ENCODE measurements at places on chromosomes 12 and 14.

GRCh38 chr12:52515927-52516831, 4.0 kb downstream of the KRT5 start:
- DNase-seq = no peak

DNA sequence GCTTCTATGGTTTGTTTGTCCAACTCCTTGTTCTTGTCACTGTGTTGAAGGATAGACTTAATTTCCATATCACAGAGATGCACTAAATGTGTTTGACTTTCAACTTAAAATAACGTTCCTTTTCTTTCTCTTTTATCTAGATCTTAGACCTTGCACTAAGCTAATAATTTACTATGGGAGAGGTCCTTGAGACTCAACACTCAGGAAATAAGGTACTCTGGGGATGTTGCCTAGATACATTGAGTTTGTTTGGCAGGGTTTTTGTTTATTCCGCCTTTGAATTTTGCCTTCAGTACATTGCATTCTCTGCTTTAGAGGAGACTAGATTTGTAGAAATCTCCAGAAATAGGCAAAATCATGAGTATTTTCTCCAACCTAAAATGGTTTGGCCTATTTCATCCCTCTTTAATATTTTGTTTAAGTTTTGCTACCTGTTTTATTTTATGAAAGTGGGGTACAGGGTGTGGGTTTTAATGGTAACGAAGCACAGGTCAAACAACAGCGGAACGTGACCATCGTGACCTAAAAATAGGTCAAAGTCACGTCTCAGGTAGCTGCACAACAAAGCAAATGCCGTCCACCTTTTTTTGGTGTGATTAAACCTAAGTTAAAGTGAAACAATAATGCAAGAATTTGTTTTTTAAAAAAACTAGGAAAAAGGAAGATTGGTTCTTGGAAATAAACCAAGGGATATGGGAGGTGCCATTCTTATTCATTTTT, 115.3 kb upstream of the CPSF6 start:
- DNase-seq = no peak

DNA sequence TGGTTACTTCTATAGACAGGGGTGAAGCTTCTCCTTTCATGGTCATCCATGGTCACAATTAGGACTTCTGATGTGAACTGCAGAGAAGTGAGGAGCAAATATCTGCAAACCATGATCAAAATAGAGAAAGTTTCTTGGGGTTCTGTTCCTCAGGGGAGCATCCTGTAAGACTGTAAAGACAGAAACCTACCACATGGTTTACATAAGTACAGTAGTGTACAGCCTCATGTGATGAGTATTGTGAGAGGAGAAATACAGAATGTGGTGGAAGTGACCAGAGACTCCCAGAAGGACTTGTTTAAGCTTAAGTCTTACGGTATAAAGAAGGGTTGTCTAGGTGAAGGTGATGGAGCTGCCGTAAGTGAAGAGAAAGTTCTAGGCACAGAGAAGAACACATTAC, 484.7 kb downstream of the LRIG3 start:
- no peak for DNase-seq

GRCh38 chr14:89565607-89566006, 148.6 kb upstream of the FOXN3 start:
- no peak for DNase-seq

DNA sequence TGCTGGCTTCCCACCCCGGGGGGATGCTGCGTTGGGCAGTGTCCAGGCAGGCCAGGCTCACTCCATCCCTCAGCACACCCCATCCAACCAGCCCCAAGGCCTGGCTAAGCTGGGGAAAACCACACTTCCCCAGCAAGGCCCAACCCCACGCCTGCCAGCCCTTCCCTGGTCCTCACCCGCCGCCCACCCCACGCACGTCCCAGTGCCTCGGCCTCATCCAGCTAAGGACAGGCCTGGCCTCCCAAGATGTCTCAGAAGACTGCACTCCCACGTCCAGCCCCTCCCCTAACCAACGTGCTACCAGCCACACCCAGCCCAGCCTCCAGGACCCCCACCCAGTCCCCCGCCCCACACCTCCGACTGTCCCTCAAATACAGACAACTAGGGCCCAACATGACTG, 9.8 kb downstream of the JAG2 start:
- no peak for DNase-seq

GRCh38 chr14:92525322-92526095, 11.9 kb downstream of the RIN3 start:
- DNase-seq = no peak

GRCh38 chr14:92544051-92544720, 30.6 kb downstream of the RIN3 start:
- peak; percentile 27 for DNase-seq

- no peak for DNase-seq
Measured at GRCh38 chr12:132373901-132374611, 44.7 kb upstream of the GALNT9 start.

GRCh38 chr14:91996948-91997371, 42.9 kb downstream of the TRIP11 start:
- DNase-seq = peak; percentile 36

DNA sequence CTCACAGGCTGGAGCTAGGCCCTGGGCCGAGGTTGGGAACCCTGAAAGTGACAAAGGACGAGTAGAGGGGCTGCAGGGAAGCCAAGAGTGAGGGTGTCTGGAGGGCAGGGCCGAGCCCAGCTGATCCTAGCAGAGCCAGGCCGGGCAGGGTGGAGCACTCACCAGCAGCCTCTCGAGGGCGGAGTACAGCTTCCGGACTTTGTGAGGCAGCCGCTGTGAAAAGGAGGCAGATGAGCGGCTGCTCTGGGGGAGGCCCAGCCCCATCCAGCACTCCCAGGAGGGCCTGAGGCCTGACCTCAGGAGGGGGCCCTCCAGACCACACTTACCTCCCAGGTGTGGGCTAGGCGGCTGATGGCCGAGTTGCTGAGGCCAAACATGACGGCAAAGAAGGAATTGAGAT, 14.7 kb upstream of the ENDOU start:
- DNase-seq = no peak

- no peak for DNase-seq
Measured at GRCh38 chr14:102746634-102747438, 30.4 kb upstream of the TRAF3 start.

- no peak for DNase-seq
Measured at GRCh38 chr12:79174626-79175025, 310.1 kb downstream of the SYT1 start.

DNA sequence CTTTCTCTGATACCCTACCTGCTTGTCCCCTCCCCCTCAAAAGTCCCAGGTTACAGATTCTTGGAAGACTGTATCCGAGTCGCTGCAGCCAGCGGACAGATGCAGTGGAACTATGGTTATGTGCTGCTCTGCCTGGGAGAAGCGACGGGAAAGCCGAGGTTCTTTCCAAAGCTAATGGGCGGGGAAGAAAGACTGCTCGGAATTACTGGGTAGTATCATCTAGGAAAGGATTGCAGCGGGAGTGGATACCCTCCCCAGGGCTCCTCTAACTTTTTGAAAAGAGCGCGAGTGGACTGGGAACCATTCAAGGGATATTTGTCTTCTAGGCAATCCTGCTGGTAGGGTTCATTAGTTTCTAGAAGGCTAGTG, 1.4 kb downstream of the PTHLH start:
- no peak for DNase-seq

DNA sequence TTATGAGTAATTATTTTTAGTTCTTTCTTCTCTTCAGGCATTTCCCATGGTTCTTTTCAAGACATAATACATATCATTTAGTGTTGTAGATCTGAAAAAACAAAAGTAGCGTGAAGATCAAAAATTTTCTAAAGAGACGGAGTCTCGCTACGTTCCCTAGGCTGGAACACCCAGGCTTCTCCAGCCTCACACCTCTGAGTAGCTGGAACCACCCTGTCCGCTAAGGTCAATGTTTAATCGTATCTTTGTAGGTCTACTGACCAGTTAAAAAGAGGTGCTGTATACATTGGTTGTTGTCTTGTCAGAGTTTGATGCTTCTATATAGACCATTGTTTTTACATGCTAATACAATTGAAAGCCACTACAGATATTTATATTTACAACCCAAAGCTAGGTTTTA, 1.3 kb upstream of the HIF1A start:
- no peak for DNase-seq

GRCh38 chr14:100285021-100285912, 21.0 kb downstream of the SLC25A29 start:
- peak; percentile 72 for DNase-seq

GRCh38 chr14:90758959-90759358, 57.3 kb downstream of the TTC7B start:
- DNase-seq = peak; percentile 7

- DNase-seq = no peak
Measured at GRCh38 chr12:41802803-41803202, 341.9 kb downstream of the GXYLT1 start.

- no peak for DNase-seq
Measured at GRCh38 chr14:72978856-72979255, 48.0 kb downstream of the ZFYVE1 start.

GRCh38 chr14:36241183-36241582, 64.7 kb upstream of the PTCSC3 start:
- DNase-seq = no peak

GRCh38 chr14:50828721-50829488, 2.1 kb downstream of the NIN start:
- no peak for DNase-seq

DNA sequence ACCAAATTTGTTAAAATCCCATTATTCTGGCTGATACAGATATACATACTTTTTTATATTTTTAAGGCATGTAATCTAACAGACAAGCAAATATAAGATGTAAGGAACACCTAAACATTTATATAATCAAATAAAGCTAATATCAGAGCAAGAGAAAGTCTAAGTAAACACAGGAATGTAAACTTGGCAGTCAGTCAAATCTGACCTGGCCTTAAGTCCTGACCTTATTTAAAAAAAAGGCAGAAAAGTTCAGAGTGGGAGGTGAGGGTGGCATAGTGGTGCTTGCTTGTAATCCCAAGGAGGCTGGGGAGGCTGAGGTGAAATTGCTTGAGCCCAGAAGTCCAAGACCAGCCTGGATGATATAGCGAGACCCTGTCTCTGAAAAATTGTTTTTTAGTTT, 152.6 kb downstream of the DERA start:
- no peak for DNase-seq

- DNase-seq = no peak
Measured at GRCh38 chr12:116620492-116621191, 61.5 kb downstream of the MAP1LC3B2 start.

- DNase-seq = no peak
Measured at GRCh38 chr12:78886719-78887407, 22.3 kb downstream of the SYT1 start.

GRCh38 chr12:18158774-18159557, 69.0 kb upstream of the RERGL start:
- DNase-seq = peak; percentile 70

DNA sequence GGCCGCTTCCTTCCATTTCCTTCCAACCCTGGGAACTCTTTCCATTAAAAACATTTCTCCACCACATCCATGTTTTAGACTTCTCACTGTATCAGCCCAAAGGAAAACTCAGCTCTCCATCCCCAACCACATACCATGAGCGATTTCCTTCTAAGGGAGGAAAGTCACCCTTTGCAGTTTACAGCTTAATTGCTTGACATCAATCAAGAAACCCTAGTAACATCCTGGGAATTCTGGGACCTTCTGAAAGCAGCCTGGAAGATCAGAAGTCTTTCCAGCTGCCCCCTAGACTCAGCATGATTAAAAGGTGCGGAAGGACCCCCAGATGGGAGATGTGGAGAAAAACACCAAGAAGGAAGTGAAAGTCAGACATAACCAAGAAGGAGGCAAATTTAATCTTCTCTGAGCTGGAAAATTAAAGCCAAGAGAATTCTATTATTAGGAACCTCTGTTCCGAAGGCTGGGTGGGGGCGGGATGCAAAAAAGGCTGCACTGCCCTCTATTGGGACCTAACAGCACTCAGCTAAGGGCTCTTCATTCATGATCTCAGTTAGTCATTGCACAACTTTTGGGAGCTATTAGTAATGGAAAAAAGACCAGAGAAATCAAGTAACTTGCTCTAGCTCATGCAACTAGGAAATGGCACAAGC, 73.3 kb upstream of the PLXNC1 start:
- DNase-seq = no peak

DNA sequence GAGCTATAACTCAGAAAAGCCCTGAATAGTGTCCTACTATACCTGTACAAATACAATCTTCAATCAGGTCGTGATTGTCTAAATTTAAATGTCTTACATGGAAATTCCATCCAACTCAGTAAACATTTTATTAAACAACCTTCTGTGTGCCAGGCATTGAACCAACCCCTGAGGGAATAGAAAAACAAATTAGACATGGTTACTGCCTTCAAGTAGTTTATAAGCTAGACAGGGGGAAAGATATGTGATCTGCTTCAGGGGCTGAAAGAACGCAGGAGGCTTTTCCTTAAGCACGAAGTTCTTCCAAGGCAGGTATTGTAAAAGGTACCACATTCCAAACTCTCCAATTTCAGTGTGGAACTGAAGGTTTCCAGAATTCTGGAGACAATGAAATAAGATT, 39.7 kb upstream of the STAB2 start:
- no peak for DNase-seq

DNA sequence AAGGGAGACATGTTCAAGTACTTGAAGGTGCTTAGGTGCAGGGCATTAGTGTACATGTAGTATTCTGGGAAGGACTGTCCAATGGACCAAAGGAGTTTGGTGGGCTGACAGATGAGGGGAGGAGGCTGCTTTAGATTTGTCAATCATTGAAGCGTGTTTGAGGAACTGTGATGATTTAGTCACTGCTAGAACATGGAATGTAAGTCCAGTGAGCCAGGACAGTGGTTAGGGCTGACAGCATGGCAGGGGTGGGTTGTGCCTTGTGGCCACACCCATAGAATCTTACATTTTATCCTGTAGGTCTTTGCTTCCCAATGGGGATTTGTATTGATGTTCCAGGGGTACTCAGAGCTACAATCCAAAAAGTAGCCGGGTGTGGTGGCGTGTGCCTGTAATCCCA, 24.6 kb downstream of the DIP2B start:
- no peak for DNase-seq

DNA sequence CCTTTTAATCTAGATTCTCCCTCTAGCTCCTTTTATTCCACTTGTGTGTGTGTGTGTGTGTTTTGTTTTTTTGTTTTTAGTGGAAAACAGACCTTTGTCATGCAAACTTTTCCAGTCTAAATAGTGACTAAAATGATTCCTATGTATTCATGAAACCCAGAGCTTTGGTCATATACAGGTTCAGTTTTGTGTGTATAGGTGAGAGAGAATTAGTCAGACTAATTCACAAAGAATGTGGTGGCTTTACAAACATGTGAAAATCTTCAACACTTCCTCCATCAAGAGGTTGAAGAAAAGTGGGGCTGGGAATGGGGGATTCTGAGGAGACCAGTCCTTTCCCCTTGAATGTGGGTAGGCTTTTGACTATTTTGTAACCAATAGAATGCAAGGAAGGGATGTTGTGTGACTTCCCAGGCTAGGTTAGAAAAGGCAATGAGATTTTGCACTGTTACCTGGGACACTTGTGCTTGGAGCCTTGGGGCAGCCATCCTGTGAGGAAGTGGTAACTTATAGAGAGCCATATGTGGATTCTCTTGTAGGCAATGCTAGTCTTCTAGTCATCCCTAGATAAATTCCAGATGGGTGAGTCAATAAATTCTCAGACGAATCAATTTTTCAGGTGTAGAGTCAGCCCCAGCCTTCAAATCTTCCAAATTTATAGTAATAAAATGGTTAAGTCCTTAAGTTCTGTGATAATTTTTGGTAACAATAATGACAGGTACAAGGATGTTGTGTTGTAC, 236.1 kb downstream of the CEP128 start:
- no peak for DNase-seq

GRCh38 chr12:56337753-56338251, 882 bp upstream of the IL23A start:
- DNase-seq = no peak

- DNase-seq = peak; percentile 68
Measured at GRCh38 chr12:93154753-93155480, 222.8 kb upstream of the NUDT4 start.
